H9 (cell line): ENCODE measurements at places on chromosomes 1 and 21. TPM values are rescaled to one million over a fixed set of nuclear protein-coding genes. Genes with fewer than 3 reads are reported as not detected.

LCE2C gene
- total RNA-seq = not detected in 2 replicates

DNA sequence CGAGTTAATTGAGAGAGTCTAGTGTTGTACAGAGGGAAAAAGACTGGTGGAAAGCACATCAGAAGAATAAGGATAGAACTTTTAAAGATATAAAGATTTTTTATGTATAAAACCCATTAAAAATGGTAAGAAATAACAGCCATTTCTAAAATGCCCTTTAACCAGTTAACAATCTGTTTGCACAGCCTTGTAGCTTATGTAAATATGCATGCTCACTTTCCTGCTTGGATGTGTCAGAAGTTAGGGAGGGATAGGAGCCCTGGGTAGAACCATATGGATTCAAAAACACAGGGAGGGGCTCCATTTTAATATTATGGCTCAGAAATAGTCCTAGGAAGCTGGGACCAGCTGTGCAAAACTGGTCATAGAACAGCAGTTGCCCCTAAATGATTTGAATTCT, 4.5 kb upstream of the EDEM3 start:
- no peaks in the 10 kb centered on the region for H3K4me1 ChIP-seq
- H3K27me3 ChIP-seq = no peaks in the 10 kb centered on the region; the same call in 1 of the 2 replicates
- no peak overlapping the region for H3K4me3 ChIP-seq
- no peaks in the 10 kb centered on the region for H3K36me3 ChIP-seq

DNA sequence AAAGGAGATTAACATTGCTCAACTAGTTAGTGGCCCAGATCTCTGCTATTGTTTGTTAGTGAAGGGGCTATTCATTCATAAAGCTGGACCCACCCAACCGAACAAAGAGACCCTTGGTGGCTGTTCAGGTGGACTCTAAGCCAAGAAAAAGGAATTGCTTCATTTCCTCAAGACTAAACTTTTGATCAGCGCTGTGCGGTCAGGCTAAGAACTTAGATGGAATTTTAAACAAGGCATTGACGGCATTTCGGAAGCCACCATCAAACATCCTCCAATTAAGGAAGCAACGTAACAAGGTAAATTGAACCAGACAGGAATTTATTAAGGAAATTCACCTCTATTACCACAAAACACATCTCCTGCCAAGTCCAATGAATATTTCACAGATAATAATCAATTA, 19.9 kb upstream of the SHCBP1L start:
- H3K4me1 ChIP-seq = no peaks in the 10 kb centered on the region
- DNase-seq = no peak
- H3K4me3 ChIP-seq = no peak overlapping the region
- no peaks in the 10 kb centered on the region for H3K27me3 ChIP-seq
- no peaks in the 10 kb centered on the region for H3K36me3 ChIP-seq
- no peak overlapping the region for H3K27ac ChIP-seq

DNA sequence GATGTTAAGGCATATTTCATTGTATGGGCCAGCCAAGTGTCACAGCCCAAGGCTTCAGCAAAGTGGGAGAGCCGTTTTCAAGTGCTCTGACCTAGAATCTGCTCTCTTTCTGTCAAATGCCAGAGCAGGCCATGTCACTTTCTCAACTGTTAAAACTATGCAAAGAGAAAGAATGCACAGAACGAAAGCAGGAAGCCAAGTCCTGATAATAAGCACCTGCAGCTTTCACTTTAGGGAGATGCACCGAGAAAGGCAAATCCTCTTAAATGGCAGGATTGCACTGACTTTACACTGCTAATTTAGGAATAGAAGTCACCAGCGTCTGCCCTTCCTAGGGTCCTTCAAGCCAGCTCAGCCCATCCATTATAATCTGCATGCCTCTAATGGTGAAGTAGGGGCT, 49.2 kb upstream of the NTPCR start:
- H3K4me3 ChIP-seq = no peak overlapping the region
- DNase-seq = no peak
- no peaks in the 10 kb centered on the region for H3K27me3 ChIP-seq
- peaks cover 2% of the 10 kb centered on the region; the same call in 1 of the 2 replicates for H3K4me1 ChIP-seq
- H3K27ac ChIP-seq = no peak overlapping the region

DNA sequence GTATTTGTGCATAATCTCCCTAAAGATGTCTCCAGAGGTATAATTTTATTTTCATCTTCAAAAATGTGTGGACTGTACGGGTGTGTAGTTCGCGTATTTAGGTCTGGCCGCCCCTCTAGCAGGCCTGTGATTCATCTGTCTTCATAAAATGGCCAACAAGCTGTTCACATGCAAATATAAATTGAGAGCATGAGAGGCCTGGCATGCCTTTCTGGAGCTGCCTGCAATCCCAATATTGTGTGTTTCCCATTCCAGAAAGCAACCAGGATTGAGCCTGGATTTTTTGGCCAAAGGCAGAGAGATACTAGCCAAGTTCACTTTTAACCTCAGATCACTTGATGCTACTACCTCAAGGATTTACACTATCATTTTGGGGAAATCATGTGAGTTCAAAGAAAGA, 197.2 kb downstream of the NFIA start:
- no peak overlapping the region for H3K4me3 ChIP-seq
- H3K27me3 ChIP-seq = no peaks in the 10 kb centered on the region
- DNase-seq = no peak

VASH2 gene
- 76.1 and 79.5 TPM in 2 replicates for total RNA-seq

S100A14 gene
- total RNA-seq = 0.63 and 0.66 TPM in 2 replicates

DNA sequence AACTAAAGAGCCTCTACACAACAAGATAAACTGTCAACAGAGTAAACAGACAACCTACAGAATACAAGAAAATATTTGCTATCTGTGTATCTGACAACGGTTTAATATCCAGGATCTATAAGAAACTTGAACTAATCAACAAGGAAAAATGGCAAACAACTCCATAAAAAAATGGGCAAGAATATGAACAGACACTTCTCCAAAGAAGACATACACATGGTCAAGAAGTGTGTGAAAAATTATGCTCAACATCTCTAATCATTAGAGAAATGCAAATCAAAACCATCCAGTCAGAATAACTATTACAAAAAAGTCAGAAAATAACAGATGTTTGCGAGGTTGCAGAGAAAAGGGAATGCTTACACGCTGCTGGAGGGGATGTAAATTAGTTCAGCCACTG, 8.0 kb downstream of the ZNF670 start:
- H3K4me1 ChIP-seq = no peaks in the 10 kb centered on the region
- H3K27me3 ChIP-seq = no peaks in the 10 kb centered on the region
- H3K36me3 ChIP-seq = peaks cover 76% of the 10 kb centered on the region
- no peak for DNase-seq

SH2D5 gene
- 7.2 and 8.7 TPM in 2 replicates for total RNA-seq

VTCN1 gene
- total RNA-seq = 0.09 and 0.33 TPM in 2 replicates

OLFML3 gene
- 171 and 176 TPM in 2 replicates for total RNA-seq

PPIAL4G gene
- not detected in 2 replicates for total RNA-seq

PCP4 gene
- total RNA-seq = 0.59 and 0.77 TPM in 2 replicates

- H3K36me3 ChIP-seq = peaks cover 12% of the 10 kb centered on the region
- H3K27me3 ChIP-seq = peaks cover 2% of the 10 kb centered on the region; the same call in 1 of the 2 replicates
- H3K4me1 ChIP-seq = no peaks in the 10 kb centered on the region; the same call in 1 of the 2 replicates
- no peak overlapping the region for H3K27ac ChIP-seq
Measured at GRCh38 chr1:201470581-201470980, 1.6 kb upstream of the PHLDA3 start.

DNA sequence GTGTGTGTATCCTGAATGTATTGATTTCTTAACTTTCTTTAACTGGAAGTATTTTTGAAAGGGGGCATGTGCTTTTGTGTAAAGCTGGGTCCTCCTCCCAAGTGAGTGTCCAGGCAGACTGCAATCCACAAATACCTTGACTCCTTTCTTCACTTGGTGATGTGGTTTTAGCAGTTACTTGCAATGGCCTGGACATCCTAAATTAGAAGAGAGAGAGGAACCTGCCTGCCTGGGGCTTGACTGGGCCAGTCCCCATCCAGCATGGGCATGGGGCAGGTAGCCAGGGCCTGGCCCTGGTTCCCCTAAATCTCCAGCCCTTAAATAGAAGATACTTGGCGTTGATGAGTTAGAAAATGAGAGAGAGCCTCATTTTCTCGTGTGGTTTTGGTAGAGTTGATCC, 159.7 kb downstream of the PGBD5 start:
- peaks cover 12% of the 10 kb centered on the region for H3K36me3 ChIP-seq
- no peak overlapping the region for H3K4me3 ChIP-seq
- H3K4me1 ChIP-seq = no peaks in the 10 kb centered on the region
- no peak for DNase-seq
- H3K27me3 ChIP-seq = no peaks in the 10 kb centered on the region

DNA sequence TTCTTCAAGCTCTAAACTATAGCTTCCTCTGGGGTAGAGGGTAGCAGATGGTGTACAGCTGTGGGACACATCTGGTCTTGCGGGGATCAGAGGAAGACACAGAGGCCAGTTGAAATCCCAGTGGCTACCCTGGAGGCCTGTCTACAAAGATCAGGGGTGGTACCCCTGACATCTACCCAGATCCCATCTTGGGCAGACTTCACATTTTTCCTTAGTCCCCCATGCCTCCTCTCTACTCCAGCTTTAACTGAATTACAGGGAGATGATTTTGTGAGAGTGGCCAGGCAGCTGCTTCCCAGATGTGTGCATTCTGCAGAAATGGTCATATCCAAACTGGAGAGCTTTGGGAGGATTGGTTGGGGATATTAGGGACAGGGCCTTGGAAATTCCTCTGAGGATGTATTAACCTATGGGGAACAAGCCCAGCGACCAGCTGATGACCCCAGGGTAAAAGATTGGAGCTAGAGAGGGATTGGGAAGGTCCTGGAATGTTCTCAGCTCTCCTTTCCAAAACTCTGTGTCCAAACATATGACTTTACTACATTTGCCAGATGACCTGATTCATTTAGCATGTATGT, 9.6 kb upstream of the CD34 start:
- H3K27me3 ChIP-seq = no peaks in the 10 kb centered on the region
- H3K27ac ChIP-seq = no peak overlapping the region
- peaks cover 3% of the 10 kb centered on the region; the same call in 1 of the 2 replicates for H3K4me1 ChIP-seq
- DNase-seq = no peak
- H3K36me3 ChIP-seq = no peaks in the 10 kb centered on the region

- H3K4me1 ChIP-seq = no peaks in the 10 kb centered on the region
- H3K27ac ChIP-seq = no peak overlapping the region
- H3K36me3 ChIP-seq = no peaks in the 10 kb centered on the region
- no peak overlapping the region for H3K4me3 ChIP-seq
- peak; percentile 10 for DNase-seq
Measured at GRCh38 chr1:30445449-30445848, 277.9 kb downstream of the MATN1 start.
